ENCODE measurements at places on chromosomes 1 and 21. TPM values are rescaled to one million over a fixed set of nuclear protein-coding genes. Genes with fewer than 3 reads are reported as not detected.

DNA sequence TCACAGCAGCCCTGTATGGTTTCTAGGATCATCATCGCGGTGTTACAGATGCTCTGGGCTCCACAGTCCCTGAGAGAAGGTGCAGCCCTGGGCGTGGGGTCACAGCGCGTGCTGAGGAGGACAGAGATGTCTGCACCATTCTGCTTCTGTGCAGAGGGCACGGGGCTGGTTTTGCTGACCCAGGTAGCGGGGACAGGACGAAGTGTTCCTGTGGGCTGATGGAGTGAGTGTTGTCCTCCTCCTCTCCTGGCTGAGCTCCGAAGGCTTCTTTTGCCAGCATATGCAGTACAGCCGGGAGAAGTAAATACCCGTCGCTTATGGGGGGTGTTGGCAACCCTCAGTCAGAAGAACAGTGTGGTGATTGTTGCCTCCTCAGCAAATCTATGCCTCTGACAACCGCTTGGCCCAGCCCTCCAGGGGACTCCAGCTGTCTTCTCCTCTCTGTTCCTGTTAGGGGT is 101.5 kb downstream of the DDX20 start:
- peak; percentile 61 for DNase-seq

GRCh38 chr21:38264571-38264970 is 7.8 kb downstream of the KCNJ15 start:
- DNase-seq, result no peak

GRCh38 chr21:27023186-27023585 is 56.3 kb upstream of the ADAMTS5 start:
- no peak for DNase-seq

DNA sequence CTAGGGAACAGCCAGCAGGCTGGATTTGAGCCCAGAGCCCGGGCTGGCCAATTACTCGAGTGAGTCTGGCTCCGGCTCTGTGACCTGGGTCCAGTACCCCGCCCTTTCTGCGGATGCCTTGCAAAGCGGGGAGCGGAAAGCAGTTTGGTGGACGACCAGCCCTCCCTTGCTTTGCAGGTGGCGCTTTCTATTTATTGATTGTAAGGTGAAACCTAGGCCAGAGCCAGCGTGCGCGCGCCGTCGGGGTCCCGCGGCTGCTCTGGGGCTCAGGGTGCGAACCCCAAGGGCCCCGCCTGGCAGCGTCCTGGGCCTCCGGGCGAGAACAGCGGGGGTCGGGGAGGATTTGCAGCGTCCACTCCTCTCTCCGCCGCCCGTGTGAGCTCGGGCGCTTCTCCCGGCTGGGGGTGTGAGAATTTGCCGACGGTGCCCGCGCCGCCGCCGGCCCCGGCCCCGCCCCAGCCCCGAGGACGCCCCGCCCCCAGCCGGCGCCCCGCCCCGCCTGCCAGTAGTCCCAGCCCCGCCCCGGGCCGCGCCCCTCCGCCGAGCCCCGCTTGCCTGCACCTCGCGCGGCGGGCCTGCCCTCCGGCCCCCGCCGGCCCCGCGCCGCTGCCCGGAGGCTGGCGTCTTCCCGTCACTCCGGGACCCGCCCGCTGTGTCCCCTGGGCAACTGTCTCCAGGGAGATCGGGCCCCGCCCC is 37.6 kb downstream of the PIK3CD start:
- peak; percentile 65 for DNase-seq

The SPRR4 gene
- not detected for total RNA-seq

DNA sequence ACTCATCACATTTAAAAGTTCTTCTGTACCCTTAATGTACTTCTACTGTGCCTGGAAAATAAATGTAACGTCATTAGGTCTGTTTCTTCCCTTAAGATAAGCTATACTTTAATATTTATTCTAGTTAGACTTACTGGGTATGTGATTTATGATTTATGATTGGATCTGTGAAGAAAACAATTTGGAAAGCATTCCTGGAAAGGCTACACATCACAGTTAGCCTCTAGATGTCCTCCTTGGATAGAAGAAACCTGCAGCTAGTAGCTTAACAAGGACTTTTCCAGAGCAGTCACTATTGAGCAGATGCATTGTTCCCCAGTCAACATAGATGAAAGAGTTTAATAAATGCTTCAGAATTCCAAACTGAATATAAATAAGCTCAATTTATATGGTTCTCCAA is 22.2 kb upstream of the ABL2 start:
- DNase-seq, result no peak

DNA sequence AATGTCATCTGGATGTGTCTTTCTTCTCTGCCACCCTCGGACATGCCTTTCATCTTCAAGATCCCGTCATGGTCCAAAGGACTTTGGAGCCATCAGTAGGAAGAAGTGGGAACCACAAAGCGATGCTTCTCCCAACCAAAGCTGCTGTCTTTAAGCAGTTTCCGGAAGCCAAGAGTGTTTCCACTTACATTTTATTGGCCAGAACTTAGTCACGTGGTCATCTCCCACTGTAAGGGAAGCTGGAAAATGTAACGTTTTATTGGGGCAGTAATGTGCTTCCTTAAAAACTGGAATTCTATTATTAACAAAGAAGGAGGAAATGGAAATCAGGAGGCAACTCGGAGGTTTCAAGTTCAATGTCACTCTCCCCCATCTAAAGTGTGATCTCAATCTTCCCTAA is 170.8 kb downstream of the ATG4C start:
- no peak for DNase-seq

DNA sequence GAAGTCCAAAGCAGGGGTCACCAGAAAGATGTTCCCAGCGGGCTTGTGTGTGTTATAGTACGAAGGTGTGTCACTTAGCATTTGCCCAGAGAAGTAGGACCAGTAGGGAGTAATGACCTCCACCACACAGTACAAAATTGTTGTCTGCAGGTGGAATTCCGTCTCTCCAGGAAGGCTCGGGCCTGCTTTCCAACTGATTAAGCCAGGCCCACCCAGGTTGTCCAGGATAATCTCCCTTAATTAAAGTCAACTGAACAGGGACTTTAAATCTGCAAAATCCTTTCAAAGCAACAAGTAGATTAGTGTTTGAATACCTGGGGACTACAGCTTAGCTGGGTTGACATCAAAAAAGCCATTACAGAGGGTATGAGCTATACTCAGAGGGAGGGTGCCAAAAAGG is 131.3 kb downstream of the BACH1 start:
- DNase-seq, result no peak

The CENPL gene
- total RNA-seq, result 1.5 TPM

DNA sequence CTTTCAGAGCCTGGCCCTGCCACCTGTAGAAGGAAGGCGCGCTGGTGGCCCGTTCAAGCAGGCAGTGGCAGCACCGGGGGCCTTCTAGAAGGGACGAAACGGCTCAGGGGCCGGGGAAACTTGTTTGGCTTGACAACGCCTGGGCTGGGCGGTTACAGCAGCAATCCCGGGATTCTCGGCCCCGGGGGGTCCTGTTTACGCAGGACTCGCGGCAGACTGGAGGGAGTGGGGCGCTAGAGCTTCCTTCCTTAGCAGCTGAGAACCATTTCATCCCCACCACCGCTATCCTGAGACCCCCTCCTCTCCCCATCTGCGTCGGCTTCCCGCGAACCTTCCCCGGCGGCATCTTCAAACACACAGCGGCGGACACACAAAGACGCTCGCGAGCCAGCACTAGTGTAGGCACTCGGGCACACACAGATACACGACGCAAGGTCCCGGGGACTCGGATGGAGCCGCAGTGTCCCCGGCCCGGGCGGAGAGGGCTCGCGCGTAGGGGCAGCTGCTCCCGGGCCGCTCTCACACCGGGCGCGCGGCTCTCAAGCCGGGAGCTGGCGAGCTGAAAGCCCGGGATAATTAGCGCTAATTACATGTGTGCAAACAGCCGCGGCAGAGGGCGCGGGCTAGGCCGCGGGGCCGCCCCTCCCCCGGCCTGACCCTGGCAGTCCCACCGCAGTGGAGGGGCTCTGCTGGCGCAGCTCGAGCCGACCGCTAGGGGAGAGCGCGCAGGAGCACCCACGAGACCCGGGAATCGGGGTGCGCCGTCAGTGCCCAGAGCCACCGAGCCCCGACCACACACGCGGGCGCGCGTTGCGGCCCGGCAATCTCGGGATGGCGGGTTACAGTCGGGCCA is 271.4 kb downstream of the FOXD2 start:
- no peak for DNase-seq

DNA sequence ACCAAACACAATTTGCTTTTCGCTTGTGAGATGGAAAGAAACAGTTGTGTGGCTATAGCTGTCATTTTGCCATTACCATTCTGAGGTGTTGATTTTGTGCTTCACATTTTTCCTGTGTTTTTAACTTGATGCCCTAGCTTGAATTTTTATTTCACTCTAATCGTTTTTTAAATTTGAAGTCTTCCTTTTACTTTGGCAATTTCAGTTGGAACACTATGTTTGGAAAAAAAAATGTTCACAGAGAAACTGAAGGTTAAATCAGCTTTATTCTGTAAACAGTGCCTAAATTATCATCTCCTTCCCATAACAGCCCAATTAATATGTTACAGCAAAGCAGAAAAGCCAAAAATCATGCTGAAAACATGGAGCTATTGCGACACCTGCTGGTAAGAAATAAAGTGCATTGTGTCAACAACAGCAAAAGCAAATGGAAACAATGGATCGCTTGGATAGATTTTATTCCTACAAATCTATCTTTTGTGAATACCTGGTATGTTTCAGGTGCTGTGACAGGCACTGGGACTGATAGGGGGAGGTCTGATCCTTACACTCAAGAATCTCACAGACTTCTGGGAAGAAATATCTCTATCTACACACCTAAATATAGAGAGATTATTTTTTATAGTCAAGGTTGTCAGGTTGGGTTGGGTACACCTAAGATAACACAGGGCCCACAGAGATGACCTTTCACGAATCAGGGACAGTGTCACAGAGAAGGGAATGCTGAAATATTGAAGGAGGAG is 16.2 kb upstream of the ERICH3 start:
- DNase-seq, result no peak

DNA sequence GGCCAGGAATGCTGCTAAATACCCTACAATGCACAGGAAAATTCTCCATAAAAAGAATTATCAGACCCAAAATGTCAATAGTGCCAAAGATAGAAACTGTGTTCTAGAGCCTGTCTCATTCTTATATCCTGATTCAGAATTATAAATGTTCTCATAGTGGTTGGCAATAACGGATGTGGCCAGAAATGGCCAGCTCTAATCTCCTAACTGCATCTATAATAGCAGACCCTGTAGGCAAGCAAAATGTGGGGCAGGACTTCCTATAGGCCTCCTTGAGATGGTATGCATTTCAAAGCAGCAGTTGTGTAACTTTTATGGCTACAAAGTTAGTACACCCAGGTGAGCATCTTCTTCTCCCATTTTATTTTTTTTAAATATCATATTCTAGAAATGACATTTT is 95.9 kb upstream of the SGIP1 start:
- DNase-seq, result no peak

GRCh38 chr1:183676586-183677189 is 23.6 kb upstream of the APOBEC4 start:
- no peak for DNase-seq

The DTL gene
- total RNA-seq, result not detected

The IRF6 gene
- total RNA-seq, result 32.6 TPM

The UBASH3A gene
- 0.12 TPM for total RNA-seq

- DNase-seq, result no peak
Observed at GRCh38 chr1:60169206-60169605, 95.6 kb upstream of the C1orf87 start.

The ADCY10 gene
- total RNA-seq, result 0.35 TPM

All from right atrium auricular region (tissue), 2 donors.